ENCODE measurements at places on chromosomes 12 and 14. TPM values are rescaled to one million over a fixed set of nuclear protein-coding genes. Genes with fewer than 3 reads are reported as not detected.

DNA sequence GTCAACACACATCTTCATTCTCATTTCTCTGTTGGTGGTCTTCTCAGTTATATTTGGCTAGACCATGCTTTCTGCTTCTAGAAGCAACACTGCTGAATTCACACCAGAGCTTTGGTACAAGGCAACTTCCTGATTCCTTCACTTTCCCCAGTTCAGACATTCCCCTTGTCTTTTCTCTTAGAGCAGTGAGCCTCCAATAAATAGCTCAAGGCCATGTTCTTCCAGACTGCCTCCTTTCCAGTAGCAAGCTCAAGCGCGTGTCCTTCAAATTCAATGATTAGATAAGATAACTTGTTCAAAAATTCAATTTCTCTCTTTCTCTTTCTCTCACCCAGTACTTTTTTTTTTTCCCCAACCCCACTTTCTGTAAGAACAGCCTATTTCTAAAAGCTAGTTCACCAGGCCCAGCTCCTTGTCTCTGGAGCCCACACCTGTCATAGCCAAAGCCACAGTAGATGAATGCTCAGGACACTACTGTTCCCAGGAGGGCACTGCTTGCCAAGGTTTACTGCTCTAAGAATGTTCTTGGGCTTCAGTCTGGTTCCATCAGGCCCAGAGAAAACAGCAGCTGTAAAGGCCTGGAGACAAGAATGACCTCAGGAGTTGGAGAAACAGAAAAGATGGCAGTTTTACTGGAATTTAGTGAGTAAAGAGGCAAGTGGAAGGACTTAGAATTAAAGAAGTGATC is 17.7 kb downstream of the TBK1 start:
- peaks cover 27% of the 10 kb centered on the region for H3K4me1 ChIP-seq
- no peak overlapping the region for H3K4me3 ChIP-seq
- H3K36me3 ChIP-seq = peaks cover 72% of the 10 kb centered on the region
- no peaks in the 10 kb centered on the region for H3K27me3 ChIP-seq
- H3K27ac ChIP-seq = peak overlapping the region; percentile 36

DNA sequence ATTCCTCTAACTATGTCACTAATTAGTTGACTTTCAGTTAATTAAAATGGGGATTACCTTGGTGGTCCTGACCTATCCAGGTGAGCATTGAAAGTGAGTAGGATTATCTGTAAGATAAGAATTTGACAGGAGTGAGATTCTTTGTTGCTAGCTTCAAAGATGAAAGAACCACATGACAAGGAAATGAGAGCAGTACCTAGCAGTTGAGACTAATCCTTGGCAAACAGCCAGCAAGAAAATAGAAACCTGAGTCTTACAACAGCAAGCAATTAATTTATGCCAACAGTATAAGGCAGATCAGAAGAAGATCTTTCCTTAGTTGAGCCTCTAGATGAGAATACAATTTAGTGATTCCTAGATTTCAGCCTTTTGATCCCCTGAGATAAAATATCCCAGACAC is 1058.4 kb downstream of the LRFN5 start:
- H3K36me3 ChIP-seq = no peaks in the 10 kb centered on the region
- H3K4me3 ChIP-seq = no peak overlapping the region
- no peak overlapping the region for H3K27ac ChIP-seq
- no peaks in the 10 kb centered on the region for H3K27me3 ChIP-seq
- DNase-seq = no peak

GRCh38 chr12:24899503-24900075 is 49.3 kb downstream of the BCAT1 start:
- peaks cover 23% of the 10 kb centered on the region for H3K4me1 ChIP-seq
- H3K27me3 ChIP-seq = peaks cover 43% of the 10 kb centered on the region
- H3K36me3 ChIP-seq = no peaks in the 10 kb centered on the region
- H3K4me3 ChIP-seq = no peak overlapping the region

The MLH3 gene
- total RNA-seq = 18.2 TPM

The MIP gene
- total RNA-seq = not detected

Data from left ventricle myocardium inferior (tissue), 1 donor.